ENCODE measurements at places on chromosomes 5 and 9.

DNA sequence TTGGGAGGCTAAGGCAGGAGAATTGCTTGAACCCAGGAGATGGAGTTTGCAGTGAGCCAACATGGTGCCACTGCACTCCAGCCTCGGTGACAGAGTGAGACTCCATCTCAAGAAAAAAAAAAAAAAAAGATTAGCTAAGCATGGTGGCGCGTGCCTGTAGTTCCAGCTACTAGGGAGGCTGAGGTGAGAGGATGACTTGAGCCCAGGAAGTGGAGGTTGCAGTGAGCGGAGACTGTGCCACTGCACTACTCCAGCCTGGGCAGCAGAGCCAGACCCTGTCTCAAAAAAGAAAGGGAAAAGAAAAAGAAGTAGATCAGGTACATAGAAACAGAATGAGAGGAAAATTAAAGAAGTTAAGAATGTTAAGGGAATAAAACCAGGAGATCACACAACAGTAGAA, 927.1 kb upstream of the DMAC1 start:
- DNase-seq: no peak

GRCh38 chr5:54024466-54024865, 285.9 kb downstream of the ARL15 start:
- DNase-seq: no peak

- no peak for DNase-seq
Measured at GRCh38 chr5:150329038-150329437, 26.3 kb upstream of the ARSI start.

DNA sequence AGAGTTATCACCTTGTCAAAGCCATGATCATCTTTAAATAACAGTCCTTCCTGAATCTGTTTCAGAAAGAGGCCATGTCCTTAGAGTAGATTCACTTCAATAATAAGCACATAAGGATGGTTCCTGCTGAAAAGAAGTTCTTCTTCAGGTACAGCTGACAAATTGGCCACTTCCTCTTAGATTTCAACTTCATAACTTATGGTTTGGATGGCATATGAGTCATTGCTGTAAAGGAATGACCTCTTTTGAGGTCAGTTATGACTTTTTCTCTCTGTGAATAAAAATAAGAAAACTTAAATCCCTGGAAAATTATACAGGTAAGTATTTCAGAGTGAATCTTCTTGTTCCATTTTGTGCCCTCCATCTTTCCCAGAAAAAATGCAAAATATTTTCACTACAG, 555.3 kb upstream of the ZNF462 start:
- DNase-seq: no peak

- DNase-seq: no peak
Measured at GRCh38 chr5:95889076-95889475, 66.5 kb upstream of the GLRX start.

DNA sequence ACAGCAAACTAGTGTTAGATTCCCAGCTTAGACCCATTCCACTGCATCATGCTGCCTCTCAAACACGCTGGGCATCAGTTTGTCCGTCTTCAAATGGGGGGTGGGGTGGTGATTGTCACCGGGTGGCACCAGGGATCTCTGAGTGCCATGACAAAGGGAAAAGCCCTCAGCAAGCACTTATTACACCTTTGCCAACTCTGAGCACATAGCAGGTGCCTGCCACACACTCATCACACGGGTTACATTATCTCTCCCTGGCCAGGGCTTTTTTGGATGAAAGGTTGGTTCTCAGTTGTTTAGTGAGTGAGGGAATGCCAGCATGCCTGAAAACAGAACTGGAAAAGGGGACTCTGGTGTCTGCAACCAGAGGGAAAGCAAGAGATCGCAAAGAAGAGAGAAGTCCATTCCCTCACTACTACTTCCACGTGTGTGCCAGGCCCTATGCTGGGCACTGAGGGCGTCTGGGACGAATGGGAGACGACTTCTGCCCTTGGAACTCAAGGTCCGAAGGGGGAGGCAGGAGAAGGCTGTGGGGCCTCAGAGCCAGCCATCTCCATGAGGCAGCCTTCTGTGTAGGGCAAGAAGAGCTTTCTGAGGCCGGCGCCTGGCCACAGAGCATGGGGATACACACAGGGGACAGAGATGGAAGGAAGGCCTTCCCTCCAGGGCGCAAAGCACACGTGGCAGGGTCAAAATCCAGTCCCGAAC, 48.9 kb downstream of the PAX5 start:
- no peak for DNase-seq

- no peak for DNase-seq
Measured at GRCh38 chr9:74503666-74504065, 6.5 kb downstream of the RORB start.

DNA sequence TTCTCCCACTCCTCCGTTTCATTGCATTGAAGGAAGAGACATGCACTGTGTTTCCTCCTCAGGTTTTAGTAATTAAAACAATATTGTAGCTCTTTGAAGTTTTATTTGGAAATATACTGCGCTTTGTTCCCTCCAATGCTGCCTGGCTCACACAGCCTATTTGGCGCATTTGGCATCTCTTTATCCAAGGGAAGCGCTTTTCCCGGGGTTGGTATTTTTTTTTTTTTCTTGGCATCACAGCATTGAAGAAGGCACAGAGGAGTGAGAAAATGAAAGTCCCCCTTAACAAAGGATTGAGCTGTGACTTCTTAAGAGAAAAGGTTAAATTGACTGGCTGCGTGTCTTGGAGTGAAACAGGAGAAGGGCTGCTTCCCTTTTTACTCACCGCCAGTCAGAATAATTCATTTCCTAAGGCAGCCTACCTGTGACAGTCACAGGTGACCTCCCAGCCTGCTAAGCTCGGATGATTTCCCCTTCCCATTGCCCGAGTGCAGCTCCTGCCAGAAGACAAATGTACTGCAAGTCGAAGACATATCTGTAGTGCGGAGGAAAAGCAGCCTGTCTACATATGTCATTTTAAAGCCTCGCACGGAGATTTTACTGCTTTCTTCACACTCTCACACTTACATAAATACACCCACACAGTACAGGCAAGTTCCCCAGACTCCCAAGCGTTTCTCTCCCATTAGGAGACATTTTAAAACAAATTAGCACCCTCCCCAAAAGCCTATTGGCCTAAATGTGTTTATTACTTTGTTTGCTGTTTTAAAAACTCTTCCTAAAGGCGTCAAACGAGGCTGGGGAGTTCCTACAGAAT, 665.5 kb upstream of the ZNF608 start:
- DNase-seq: no peak

- no peak for DNase-seq
Measured at GRCh38 chr5:128228008-128228407, 144.4 kb downstream of the SLC12A2 start.

DNA sequence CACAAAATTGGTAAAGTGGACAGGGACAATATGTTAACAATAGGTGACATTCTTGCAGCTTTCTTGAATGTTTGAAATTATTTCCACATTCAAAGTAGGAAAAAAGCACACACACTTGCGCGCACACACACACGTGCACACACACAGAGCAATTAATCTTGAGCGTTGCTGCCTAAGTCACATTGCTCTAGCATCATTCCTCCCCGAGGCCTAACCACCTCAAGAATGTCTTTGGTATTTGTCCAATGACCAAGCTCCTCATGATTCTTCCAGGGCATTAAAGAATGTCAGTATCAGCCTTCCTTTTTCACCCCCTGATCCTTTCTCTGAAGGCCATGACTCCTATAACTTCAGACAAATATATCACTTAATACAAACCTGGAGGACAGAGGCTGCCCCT, 198.1 kb downstream of the NPR3 start:
- DNase-seq: no peak

DNA sequence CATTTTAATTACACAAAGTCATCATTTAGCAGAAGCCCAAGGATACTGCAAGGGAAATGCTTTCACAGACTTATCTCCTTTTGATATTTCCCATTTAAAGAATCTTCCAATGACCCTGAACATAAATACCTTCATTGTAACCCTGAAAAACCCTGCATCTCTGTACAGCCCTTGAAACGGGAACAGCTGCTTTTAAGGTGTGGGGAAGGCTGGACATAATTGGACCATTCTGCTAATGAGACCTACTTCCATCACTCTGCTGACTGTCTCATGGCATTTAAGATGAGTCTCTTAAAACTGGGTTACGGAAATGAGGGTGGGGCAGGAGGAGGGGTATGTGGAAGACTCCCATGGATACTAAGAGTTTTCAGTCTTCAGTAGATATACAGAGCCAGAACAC, 485.8 kb downstream of the BRINP1 start:
- no peak for DNase-seq

DNA sequence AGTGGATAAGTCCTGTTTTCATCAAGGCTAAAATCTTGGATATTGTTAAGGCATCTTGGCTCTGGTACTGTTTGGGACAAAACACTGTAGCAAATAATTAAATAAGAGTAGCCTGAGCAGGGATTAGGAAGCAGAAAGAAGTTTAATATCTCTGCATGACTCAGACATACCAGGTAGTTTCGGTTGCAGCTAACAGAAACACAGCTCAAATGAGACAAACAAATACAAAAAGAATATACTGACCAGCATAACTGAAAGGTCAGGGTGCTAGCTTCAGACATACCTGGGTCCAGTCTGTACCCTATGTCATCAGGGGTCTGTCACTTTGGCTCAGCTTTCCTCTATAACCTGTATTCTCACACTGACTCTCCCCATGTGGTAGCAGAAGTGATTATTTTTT, 156.4 kb upstream of the MAP3K1 start:
- DNase-seq: no peak

DNA sequence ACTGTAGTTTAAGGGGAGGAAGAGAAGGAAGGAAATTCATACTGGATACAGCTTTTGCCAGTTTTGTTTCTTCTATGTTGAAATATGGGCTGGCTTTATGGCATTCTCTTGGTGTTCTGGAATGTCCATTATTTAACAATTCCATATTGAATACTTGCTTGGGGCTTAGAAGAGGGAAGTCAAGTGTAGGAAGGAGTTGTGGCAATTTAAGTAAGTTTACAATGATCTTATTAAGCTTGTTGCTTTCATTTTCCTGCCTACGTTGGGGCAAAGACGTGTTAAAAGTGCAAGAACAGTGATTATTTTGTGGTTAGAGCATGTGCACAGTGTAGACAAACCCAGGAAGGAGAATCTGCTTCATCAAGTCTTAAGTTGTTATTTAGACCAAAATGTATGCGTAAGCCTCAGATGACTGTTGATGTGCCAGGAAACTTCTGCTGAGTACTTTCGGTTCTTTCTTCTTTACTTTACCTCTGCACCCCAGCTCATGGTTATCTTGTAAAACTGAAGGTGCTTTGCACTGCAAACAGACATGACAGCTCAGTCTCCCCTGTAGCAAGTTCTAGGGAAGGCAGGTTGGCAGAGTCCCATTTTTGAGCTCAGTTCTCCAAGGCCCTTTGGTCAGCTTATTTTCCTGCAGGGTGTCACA, 75.8 kb downstream of the F2RL2 start:
- no peak for DNase-seq

GRCh38 chr5:58224661-58225060, 235.2 kb downstream of the PLK2 start:
- DNase-seq: no peak

- DNase-seq: no peak
Measured at GRCh38 chr5:94691291-94691690, 72.8 kb downstream of the SLF1 start.

DNA sequence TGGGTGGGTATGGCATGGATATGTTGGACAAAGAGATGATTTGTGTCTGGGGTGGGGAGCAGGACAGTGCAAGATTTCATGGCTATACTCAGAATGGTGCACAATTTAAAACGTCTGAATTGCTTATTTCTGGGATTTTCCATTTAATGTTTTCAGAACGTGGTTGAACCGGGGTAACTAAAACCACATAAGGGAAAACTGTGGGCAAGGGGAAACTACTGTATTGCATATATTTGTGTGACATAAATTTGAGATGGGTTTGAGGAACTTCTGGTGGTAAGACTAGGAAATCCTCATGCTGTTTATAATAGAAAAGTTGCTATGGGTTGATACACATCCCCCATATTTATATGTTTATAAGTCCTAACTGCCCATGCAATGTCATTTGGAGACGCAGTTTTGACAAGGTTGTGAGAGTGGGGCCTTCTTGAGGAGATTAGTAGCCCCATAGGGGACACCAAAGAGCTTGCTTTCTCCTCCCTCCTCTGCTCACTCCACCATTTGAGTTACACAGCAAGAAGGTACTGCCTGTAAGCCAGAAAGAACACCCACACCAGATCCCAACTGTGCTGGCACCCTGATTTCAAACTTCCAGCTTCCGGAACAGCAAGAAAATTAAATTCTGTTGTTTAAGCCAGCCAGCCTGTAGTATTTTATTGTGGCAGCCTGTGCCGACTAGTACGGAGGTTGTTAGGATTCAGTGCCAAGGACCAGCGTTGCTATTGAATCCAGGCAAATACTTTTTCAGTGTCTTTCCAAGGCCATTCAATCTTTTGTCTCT, 2118.9 kb downstream of the MAT2B start:
- no peak for DNase-seq

DNA sequence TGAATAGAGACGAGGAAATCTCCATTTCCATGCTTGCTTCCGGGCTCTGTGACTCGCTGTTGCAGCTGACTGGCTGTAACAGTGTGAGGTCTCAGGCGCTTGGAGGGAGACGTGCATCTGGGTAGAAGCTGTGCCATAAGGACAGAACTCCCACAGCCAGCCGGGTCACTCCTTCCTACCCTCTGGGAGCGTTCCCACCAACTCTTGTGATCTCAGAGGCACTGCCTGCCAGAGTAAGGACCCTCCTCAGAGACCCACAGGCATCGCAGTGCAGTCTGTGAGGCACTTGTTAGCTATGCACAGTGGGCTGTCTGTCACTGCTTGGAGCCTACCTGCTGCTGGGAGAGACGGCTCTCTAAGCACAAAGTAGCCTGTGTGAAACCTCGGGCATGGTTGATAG, 203.4 kb upstream of the SEMA6A start:
- DNase-seq: no peak

DNA sequence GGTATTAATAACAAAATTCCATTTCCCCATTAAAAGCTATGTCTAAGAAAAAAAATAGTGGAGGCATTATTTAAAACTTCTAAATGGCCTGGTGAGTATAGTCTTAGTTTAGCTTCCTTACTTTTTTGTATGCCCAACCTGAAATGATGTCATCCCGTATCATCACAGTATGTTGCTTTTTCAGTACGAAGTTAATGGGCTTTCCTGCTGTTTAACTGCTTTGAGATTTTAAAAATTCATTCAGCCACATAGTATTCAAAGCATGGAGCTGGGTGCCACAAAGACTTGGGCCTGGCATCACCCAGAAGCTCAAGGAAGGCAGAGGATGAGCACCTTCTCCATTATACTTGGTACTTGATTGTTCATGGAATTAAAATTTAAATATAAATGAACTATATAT, 7.4 kb downstream of the F2RL2 start:
- DNase-seq: no peak

GRCh38 chr9:35748242-35748857, 678 bp downstream of the GBA2 start:
- DNase-seq: no peak

- DNase-seq: no peak
Measured at GRCh38 chr9:93013856-93014582, 44.5 kb upstream of the SUSD3 start.
